ENCODE measurements at places on chromosomes 16 and 17.

DNA sequence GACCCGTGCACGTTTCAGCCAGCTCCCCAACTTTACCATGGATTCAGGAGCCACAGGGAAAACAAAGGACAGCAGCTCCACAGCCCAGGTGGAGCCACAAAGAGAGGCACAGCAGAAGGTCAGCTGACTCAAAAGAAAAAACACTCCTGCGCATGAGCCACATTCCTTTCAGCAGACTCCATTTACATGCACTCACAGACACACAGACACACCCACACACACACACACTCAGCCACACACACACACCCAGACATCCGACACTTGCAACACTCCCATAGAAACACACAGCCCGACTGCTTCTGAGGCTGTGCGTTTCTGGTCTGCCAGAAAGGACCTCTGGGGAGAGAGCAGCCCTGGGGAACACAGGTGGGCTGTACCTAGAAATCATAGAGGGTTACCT is 2335.5 kb downstream of the TP53TG3F start:
- no peak for DNase-seq

GRCh38 chr16:87926246-87927194 is 9.8 kb downstream of the CA5A start:
- DNase-seq: peak; percentile 40

DNA sequence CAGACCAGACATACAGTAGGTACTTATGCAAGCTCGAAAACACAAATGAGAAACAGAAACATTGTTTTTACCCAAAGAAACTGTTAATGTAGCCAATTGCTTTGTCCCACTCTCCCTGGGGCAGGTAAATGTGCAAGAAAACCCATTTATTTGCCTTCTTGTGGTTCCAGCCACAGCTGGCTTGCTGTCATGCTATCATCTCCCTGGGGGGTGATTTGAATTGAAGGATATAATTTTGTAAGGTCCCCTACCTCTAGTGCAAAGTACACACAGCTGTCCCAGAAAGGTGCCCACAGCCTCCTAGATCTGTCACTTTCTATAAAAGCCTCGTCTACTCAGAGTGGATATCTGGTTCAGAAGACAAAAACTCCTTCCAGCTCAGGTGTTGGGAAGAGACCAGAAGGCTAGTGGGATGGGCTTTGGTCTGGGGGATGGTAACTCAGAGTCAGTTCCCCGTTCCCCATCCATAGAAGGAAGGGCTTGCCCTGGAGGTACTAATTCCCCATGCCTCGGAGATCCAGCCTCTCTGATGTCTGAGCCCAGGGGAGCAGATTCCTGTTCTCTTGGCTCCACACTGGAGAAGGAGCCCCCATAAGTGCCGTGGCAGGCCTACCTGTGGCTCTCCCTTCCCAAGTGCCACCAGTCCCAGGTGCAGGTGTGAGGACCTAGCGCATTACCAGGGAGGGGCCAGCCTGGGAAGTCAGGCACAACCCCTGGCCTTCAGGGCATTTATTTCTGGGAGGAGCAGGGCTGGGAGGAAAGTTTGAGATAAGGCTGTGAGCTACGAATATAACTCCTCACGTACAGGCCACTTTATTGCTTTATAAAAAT is 2.4 kb upstream of the PRR15L start:
- no peak for DNase-seq

DNA sequence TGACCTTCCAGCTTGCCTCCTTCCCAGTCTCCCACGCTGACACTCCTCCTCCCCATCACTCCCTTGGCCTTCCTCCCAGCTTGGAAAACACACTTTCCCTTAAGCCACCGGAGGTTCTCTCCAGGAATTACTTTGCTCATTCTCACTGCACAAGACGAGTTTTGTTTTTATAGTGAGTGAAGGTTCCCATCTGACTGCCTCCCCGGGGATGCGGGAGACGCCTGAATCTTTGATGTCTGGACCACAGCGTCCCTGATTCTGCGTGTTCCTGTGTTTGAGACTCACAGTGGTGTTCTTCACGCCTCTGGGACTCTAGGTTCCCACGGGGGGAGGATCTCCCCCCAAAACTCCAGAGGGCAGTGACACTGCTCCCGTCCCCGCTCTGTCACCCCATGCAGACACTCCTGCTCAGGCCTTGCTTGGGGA is 2.0 kb downstream of the DNAI2 start:
- DNase-seq: no peak

All from activated naive CD8-positive, alpha-beta T cell treated with anti-CD3 and anti-CD28 coated beads for 36 hours (primary cell).